ENCODE measurements at places on chromosomes 4 and X.

GRCh38 chr4:185744946-185745345 lies 67.0 kb downstream of the SORBS2 start:
- no peak for DNase-seq

DNA sequence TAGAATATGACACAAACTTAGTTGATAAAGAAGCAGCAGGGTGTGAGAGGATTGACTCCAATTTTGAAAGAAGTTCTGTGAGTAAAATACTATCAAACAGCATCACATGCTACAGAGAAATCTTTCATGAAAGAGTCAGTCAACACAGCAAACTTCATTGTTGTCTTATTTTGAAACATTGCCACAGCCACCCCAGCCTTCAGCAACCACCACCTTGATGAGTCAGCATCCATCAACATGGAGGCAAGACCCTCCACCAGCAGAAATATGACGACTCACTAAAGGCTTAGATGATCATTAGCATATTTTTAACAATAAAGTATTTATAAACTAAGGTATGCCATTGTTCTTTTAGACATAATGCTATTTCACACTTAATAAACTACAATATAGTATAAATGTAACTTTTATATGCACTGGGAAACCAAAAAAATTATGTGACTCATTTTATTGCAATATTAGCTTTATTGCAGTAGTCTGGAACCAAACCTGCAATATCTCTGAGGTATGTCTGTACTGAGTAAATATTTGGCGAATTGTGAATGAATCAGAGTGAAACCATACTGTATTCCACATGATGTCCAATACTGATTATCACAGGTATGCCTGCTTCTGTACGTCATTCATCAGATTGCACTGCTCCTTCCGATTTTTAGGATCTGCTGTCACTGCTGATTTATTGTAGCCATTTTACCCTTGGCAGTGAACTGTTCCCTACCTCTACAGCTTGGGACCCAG lies 11.6 kb downstream of the FRMPD4 start:
- no peak for DNase-seq

DNA sequence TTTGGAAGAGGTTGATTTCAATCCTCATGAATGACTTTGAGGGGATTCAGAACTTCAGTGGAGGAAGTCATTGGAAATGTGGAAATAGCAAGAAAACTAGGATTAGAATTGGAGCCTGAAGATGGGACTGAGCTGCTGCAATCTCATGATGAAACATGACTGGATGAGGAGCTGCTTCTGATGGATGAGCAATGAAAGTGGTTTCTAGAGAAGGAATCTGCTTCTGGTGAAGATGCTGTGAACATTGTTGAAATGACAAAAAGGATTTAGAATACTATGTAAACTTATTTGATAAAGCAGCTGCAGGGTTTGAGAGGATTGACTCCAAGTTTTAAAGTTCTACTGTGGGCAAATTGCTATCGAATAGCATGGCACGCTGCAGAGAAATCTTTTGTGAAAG lies 27.1 kb downstream of the EVC start:
- no peak for DNase-seq

- DNase-seq, result no peak
Measured at GRCh38 chrX:104539081-104539480, 26.9 kb upstream of the IL1RAPL2 start.

GRCh38 chr4:140719686-140720085 lies 36.5 kb downstream of the TBC1D9 start:
- DNase-seq, result no peak

- DNase-seq, result peak; percentile 25
Measured at GRCh38 chr4:3640587-3640962, 108.4 kb upstream of the LRPAP1 start.

GRCh38 chrX:52280812-52281211 lies 88.0 kb upstream of the XAGE2 start:
- DNase-seq, result no peak

DNA sequence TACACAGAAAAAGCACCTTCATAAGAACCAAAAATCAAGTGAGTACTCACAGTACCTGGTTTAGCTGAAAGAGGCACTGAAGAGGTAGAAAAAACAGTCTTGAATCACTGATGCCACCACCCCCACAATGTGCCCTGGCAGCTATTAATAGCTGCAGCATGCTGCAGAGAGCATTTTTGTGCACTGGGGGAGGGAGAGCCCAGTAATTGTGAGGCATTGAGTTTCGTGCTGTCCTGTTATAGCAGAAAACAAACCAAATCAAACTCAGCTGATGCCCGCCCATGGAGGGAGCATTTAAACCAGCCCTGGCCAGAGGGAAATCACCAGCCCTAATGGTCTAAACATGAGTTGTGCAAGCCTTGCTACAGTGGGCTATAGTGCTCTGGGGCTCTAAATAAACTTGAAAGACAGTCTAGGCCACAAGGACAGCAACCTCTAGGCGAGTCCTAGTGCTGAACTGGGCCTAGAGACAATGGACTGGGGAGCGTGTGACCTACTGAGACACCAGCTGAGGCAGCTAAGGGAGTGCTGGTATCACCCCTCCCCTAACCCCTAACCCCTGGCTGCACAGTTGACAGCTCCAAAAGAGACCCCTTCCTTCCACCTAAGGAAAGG lies 106.3 kb upstream of the TMLHE start:
- peak; percentile 19 for DNase-seq

DNA sequence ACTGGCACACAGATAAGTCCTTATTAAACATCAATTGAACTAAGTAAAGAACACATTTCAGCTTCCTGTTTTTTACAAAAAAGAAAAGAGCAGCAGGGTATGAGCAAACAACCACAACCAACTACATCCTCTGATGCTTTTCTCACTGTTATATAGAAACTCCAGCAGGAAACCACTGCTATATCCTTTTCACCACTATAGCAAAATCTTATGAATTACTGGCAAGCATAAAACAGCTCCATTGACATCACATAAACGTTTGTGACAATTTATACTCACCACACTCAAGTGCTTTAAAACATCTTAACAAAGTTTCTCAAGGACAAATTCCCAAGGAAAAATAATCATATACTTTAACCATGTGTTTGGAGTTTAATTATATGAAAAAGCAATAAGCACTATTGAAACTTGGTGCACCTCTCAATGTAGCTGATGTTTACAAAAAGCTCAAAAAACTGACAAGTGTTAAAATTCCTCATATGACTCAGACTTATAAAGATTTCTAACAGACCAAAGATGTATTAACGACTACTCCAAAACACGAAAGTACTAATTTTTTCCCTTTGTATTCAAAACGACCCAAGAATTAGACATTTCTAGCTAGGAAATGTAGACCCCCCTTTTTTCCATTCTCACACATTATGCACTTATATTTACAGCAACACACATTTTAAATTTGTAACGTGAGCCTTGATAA lies 12.9 kb downstream of the GPRIN3 start:
- DNase-seq, result no peak

GRCh38 chr4:56330691-56331090 lies 56.6 kb downstream of the AASDH start:
- no peak for DNase-seq

- DNase-seq, result no peak
Measured at GRCh38 chr4:58734030-58734674, 1624.0 kb upstream of the IGFBP7 start.

DNA sequence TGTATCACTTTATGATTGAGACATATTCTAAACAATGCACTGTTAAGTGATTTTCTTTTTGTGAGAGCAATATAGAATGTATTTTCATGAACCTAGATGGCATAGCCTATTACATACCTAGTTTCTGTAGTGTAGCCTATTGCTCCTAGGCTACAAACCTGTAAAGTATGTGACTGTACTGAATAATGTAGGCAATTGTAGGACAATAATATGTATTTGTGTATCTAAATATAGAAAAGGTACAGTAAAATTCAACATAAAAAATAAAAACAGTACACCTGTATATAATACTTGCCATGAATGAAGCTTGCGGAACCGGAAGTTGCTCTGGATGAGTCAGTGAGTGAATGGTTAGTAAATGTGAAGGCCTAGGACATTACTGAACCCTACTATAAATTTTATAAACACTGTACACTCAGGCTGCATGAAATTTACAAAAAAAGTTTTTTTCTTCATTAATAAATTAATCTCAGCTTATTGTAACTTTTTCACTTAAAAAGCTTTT lies 106.7 kb downstream of the VSIG4 start:
- DNase-seq, result no peak

GRCh38 chr4:114383721-114384120 lies 214.9 kb upstream of the UGT8 start:
- DNase-seq, result peak; percentile 73

DNA sequence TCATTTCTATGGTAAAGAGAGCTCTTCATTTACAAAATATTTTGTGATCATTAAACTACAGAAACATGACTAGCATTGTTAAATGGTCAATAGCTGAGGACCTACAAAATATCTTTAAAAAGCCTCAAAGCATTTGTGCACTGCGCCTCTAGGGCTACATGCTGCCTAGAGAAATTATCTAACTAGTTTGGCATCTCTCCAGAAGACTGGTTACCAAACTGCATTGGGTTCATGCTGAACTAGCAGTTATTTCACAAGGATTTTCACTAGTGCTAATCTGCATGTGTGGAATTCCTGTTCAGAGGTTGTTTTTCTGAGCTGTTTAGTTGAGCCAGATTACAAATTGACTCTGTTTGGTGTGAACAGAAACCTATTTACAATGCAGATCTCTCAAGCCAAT lies 58.5 kb upstream of the PITX2 start:
- no peak for DNase-seq

GRCh38 chr4:7766661-7767345 lies 172.9 kb downstream of the AFAP1 start:
- DNase-seq, result no peak

DNA sequence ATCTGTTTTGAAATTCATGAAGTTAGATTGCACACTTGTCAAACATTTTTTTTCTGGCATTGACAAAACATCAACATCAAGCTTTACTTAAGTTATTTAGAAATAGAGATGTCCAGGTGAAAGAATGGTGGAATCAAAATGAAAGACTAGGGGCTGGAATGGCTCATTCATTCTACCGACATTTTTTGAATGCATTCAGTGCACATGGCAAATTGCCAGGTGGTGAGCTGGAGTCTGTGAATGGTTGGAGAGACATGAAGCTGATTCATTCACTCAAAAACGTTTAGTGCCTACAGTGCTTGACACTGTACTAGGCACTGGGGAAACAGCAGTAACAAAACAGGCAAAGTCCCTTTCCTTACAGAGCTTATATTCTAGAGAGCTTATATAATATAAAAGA lies 292.4 kb downstream of the PPP1R2C start:
- peak; percentile 13 for DNase-seq

GRCh38 chr4:32962100-32962499 lies 2241.9 kb downstream of the PCDH7 start:
- DNase-seq, result no peak

DNA sequence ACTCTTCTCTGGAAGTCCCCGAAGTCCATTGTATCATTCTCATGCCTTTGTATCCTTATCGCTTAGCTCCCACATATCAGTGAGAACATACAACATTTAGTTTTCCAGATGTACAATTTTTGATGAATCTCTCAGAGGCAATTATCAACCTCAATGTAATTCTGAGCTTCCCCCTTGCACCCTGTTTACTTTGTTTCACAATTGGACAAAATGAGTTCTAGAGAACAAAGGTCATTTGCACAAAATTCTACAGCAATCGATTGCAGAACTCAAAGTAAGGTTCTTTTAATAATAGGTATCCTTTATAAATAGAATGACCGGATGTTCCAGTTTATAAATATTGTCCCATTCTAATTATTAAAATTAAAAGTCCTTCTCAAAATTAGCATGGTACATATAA lies 79.3 kb downstream of the SLC16A2 start:
- DNase-seq, result no peak

DNA sequence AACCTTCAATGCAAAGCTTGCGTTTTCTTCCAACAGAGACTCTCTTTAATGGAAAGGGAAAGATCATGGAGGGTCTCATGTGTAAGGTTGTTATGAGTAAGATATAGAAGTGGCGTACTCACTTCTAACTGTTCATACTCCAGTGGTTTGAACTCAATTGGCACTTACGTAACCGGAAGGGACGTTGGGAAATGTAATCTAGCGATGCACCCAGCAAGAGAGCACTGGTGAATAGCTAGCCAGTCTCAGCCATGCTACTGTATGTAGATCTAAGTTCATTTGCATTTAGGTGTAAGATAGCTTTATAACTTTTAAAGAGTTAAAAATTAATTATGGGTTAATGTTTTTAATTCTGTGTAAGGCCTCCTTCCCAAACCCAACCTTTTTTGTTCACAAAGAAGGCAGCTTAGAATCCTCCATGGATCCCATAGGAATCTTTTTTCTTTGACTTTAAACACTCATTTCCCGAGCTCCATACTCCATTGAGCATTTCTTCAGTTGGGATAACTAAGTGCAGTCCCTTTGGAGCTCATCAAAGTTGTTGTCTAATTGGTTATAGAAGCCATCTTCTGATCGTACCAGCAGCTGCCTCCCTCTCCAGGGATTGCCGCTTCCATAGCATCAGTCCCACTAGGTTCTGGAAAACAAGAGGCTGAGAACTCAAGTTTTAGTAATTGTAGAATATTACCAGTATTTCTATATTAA lies 191.1 kb downstream of the RAPGEF2 start:
- DNase-seq, result no peak

- DNase-seq, result no peak
Measured at GRCh38 chr4:38141808-38142500, 181.8 kb downstream of the PTTG2 start.

GRCh38 chr4:78803983-78804382 lies 27.8 kb downstream of the BMP2K start:
- no peak for DNase-seq

- DNase-seq, result no peak
Measured at GRCh38 chr4:153257991-153258390, 53.7 kb downstream of the TRIM2 start.

DNA sequence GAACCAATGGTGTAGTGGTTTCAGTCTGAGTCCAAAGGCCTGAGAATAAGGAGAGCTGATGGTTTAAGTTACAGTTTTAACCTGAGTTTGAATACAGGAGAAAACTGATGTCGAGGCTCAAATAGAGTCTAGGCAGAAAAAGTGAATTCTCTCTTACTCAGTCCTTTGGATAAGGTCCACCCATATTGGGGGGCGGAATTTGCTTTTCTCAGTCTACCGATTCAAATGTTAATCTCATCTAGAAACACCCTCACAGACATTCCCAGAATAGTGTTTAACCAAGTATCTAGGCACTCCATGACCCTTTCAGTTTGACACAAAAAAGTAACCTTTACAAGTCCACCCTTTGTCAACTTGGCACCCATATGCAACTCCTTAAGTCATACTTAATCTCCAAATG lies 216.0 kb downstream of the GRID2 start:
- DNase-seq, result no peak

- no peak for DNase-seq
Measured at GRCh38 chr4:153511104-153511503, 44.9 kb downstream of the TMEM131L start.

GRCh38 chr4:94126669-94127068 lies 81.0 kb upstream of the SMARCAD1 start:
- no peak for DNase-seq

GRCh38 chrX:19863857-19864223 lies 23.6 kb downstream of the SH3KBP1 start:
- no peak for DNase-seq

DNA sequence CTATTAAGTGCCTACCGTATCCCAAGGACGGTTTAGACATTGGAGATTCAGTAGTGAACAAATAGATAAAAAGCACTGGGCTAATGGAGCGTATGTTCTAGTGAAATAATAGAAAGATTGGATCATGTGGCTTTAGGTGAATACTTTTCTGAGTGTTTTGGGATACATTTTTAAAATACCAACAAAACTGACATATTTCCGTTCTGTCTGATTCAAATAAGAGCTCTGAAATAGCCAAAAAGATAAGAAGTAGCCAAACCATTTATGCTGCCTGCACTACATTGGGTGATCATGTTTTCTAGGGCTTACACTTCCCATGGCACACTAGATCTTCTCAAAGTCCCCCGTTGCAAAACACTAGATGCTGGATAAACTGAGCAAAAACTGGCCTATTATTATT lies 14.2 kb downstream of the IGFBP7 start:
- no peak for DNase-seq

All from urothelium cell line (cell line).